Left renal pelvis (tissue), 4 donors: ENCODE measurements at places on chromosomes 6 and 20. TPM values are rescaled to one million over a fixed set of nuclear protein-coding genes. Genes with fewer than 3 reads are reported as not detected.

DNA sequence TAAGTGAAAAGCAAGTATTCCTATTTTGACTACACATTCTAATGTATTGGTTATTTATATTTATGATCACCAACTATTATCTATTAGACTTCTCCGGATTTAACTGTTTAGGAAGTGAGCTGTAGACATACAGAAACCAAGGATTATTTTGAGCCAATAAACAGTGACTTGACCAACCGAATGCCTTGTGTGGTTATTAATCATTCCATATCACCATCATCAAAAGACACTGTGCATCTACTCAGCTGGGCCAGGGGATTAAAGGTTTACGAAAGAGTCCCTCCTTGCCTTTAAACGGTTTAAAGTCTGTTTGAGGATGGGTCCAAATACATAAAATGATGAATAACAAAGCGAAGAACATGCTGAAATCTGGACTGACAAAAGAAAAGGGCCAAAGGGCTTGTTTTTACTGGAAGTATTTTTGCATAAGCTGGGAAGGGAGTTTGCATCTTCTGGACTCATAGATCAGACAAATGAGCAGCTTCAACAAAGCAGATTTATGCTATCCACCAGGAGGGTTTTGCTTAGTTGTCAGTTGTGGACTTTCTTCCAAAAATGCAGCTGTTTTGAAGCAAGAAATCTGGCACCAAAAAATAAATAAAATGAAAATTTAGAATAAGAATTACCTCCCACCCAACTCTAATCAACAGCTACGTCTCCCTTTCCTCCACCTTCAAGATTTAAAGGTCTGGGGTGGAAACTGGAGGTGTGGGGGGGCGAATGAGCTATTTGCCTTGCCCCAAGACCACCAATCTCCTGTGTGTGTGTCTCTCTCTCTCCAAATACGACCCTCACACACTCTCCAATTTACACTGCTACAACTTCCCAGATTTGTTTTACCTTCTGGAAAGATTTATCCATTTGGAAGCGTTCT lies 33.6 kb upstream of the ID4 start:
- peak; percentile 79 for DNase-seq

DNA sequence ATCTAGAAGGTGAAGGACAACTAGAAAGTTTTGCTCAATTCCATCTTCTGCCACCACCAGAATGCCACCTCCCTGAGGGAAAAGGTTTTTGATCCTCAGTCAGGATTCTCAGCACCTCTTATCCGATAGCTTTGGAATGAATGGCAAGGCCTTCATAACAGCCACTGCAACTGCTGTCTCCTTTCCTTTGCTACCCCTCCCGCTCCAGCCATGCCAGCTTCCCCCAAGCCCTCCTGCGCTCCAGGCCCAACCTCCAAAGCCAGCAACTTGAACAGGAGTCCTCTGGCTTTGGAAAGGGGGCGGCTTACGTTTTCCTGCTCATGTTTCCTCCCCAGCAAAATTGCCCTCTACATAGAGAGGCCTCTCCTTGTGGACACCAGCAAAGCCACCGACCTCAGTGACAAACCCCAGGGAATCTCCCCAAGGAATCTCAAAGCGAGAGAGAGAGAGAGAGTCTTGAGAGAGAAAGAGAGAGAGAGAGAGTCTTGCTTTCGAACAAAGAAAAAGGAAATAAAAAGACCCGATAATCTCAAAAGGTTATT lies 420 bp upstream of the BTN2A1 start:
- DNase-seq, result no peak

- no peak for DNase-seq
Observed at GRCh38 chr6:27517238-27517637, 44.3 kb upstream of the ZNF184 start.

GRCh38 chr6:75932067-75932466 lies 140.4 kb downstream of the IMPG1 start:
- no peak for DNase-seq

DNA sequence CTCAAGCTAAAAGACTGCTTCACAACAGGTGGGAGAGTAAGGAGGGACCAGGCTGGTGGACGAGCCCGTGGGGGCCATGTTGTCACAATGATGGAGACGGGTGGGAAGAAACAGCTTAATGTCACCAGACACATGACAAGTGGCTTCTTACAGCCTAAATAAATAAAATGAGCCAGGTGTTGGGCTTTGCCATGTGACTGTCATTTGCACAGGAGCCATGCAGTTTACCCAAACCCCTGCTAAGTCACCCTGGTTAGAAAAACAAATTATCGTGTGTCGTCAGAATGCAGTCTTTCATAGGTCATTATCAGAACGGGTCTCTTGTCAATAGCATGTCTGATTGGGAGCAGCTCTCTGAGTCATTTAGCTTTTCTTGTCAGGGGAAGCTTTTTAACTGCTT lies 18.5 kb downstream of the BTBD3 start:
- no peak for DNase-seq

DNA sequence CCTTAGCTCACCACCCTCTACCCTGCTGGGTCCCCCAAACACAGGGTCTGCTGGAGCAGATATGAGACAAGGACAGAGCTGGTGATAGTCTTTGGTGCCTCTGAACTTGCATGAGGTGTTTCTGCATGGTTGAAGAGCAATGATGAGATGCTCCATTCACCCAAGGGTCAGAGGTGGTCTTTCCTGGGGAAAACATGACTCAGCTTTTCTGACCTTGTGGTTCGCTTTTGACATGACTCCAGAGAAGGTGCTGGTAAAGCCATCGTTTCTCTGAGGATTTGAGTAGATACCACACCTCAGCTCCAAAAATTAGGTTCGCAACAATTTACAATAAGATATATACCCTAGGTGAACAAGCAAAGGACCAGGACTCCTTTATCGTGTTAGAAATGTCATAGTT lies 304.8 kb downstream of the DHX35 start:
- no peak for DNase-seq

GRCh38 chr6:22295145-22295544 lies 1.7 kb downstream of the PRL start:
- DNase-seq, result no peak

GRCh38 chr6:16343593-16343992 lies 105.2 kb downstream of the GMPR start:
- DNase-seq, result no peak

GRCh38 chr6:3260772-3261517 lies 2.2 kb downstream of the PSMG4 start:
- no peak for DNase-seq

DNA sequence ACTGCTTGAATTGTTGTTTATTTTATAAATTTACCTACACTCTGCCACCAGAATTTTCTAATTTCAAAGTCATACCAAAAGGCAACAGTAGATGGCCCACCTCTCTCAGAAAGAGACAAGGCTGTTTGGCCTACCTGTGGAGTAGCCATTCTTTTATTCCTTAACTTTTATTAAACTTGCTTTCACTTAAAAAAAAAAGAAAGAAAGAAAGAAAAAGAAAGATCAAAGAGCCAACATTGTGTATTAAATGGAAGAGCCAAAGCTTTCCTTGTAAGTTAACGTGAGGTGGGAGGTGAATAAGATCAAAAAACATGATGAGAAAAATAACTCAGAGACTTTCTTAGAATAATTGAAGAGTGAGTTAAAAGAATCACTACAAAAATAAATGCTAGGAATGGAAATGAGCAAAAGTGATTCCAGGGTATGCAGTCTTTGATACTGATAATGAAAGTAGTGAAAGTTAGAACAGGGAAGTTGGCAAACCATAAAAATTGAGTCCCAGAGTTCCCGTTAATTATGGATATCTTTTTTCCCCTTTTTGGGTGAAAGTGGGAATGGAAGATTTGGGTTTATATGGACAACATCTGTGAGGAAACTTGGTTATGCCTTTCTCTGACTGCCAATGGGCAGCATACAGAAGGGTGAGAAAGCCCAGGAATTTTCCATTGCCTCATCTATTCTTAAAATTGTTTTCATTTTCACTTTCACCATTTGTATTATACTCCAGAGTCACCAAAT lies 35.9 kb upstream of the MYB start:
- DNase-seq, result peak; percentile 2

DNA sequence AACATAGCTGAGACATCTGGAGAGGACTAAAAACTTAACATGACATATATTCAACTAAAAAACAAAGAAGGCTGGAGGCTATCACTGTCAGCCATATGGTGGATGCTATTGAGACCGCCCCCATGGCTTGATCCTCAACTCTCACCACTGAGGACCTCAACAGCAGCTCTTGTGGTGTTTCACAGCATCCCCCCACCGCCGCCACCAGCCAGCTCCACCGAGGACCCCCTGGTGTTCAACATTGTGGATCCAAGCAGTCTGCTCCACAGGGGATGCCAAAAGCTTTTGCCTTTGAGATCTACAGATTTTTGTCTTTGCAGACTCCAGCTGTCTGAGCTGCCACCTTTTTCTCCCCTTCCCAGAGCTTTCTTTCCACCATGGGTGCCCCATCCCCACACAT lies 64.6 kb downstream of the NUS1 start:
- DNase-seq, result no peak

GRCh38 chr20:62875419-62876361 lies 14.1 kb upstream of the TCFL5 start:
- no peak for DNase-seq

GRCh38 chr20:37808233-37809070 lies 94.5 kb upstream of the VSTM2L start:
- no peak for DNase-seq

GRCh38 chr6:97443408-97444080 lies 160.5 kb upstream of the MMS22L start:
- DNase-seq, result no peak

DNA sequence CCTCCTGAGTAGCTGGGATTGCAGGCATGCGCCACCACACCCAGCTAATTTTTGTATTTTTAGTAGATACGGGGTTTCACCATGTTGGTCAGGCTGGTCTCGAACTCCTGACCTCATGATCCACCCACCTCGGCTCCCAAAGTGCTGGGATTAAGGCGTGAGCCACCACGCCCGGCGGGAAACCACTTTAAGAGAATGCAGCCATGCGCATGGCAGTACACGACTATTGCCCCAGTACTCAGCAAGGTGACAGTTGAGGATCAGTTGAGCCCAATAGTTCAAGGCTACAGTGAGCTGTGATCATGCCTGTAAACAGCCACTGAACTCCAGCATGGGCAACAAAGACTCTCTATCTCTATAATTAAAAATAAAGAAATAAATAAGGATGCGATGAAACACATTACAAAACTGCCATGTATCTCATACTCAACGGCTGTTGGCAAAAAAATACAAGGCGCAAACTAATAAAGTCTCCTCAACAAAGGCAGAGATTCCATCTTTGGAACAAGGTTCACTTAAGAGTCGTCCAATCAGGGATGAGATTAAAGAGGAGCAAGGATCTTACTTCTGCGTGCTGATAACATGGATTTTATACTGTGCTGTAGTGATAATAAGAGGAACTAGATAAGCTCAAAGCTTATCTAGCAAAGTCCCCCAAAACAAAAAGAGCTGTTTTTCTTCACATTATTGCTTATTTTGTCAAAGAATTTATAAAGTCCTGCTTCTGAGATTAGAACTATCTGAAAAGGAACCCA lies 51.1 kb downstream of the STAU1 start:
- no peak for DNase-seq

DNA sequence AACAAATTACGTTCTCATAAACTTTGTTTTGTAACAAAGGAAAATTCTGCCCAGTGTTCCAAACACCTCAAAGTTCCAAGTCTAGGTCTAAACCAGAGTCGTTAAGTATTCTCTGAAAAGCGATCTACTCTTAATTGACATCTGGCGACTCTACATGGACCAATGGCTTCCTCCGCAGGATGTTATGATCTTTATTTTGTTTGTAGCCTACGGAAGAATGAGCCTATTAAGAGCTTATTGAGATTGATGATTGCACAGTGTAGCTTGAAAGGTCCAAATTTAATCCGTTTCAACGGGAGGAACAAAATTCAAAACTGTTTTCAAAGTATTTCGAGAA lies 61.1 kb downstream of the FAM217A start:
- DNase-seq, result no peak

- no peak for DNase-seq
Observed at GRCh38 chr6:28474441-28475219, 31.3 kb upstream of the ZSCAN23 start.

DNA sequence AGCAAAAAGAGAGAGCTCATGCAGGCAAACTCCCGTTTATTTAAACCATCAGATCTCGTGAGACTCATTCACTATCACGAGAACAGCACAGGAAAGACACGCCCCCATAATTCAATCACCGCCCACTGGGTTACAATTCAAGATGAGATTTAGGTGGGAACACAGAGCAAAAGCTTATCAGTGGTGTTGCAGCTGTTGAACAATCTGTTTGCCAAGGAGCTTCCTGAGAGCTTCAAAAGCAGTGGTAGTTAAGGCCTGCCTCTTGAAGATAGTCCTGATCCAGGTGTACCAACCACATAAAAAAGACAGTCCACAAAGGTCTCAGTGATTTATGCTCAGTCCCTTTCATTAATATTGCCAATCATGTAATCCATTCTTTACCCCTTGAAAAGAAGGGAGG lies 269.4 kb upstream of the IRAK1BP1 start:
- DNase-seq, result no peak

- DNase-seq, result no peak
Observed at GRCh38 chr6:135871878-135872277, 20.4 kb downstream of the PDE7B start.

DNA sequence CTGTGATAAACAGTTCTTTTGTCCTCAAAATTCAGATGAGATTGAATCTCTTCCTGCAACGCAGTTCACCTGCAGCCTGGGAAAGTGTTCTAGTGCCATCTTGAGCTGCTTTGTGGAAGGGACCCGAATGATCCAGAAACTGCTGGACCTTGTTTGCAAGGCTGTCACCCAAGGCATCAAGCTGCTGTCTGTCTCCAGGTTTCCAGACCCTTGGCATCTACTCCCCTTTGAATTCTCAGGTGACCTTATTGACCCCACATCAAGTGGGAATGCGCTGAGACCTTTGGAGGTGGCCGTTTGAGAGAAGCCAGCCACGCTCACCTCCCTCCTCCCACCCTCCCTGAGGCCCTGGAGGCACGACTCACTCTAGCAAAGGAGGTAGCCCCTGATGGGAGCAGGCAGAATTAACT lies 112.5 kb downstream of the EDN3 start:
- DNase-seq, result no peak

GRCh38 chr6:144008120-144008811 lies at the start of gene PLAGL1:
PLAGL1 (minus strand) TSS chr6:144008259; CDS start chr6:143948136, 60,123 bp downstream.
- no peak for DNase-seq

- no peak for DNase-seq
Observed at GRCh38 chr20:47501116-47501481, 588 bp upstream of the NCOA3 start.

Gene EFCAB8
- not detected for polyA plus RNA-seq

Gene TSPO2
- 0.53 TPM for polyA plus RNA-seq

Gene THBD
- 4.2 TPM for polyA plus RNA-seq

Gene TUBB1
- polyA plus RNA-seq, result 2.0 TPM

Gene NEURL2
- polyA plus RNA-seq, result 11.0 TPM

Gene GSTA2
- polyA plus RNA-seq, result 0.19 TPM

Gene FNDC11
- 1.8 TPM for polyA plus RNA-seq

Gene OTOR
- 0.44 TPM for polyA plus RNA-seq

Gene C20orf144
- polyA plus RNA-seq, result 0.20 TPM

Gene LY6G6D
- polyA plus RNA-seq, result not detected

Gene SYTL3
- 1.4 TPM for polyA plus RNA-seq

Gene SPATA25
- polyA plus RNA-seq, result 2.6 TPM

Gene ATXN1
- polyA plus RNA-seq, result 19.1 TPM

Gene ACSS1
- 29.4 TPM for polyA plus RNA-seq
